Right kidney (tissue), 9 donors: ENCODE measurements at places on chromosomes 11 and 22.

DNA sequence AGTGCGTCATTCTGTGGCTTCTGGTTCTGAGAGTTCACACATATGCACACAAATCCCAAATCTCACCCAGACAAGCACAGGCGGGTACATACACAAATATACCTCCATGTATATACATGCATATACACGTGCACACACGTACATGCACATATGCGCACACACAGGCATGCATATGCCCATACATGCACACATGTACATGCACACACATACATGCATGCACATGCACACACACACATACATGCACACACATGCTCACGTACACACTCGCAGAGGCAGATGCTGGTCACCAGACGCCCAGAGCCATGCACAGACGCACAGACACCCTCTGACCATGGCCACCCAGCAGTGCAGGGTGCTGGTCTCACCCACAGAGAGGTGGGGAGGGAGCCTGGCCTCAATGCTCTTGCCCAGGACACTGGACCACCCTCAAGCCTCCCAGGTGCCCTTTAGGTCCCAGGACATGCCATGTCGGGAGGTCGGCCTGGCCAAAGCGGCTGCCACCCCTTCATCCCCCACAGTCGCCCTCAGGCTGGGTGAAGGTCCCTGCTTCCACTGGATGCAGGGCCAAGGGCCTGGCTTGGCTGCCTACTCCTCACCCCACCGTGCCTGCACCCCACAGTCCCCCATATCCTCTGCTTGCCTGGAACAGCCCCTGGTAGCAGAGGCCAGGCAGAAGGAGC lies 9.5 kb downstream of the DUSP8 start:
- no peak for DNase-seq

DNA sequence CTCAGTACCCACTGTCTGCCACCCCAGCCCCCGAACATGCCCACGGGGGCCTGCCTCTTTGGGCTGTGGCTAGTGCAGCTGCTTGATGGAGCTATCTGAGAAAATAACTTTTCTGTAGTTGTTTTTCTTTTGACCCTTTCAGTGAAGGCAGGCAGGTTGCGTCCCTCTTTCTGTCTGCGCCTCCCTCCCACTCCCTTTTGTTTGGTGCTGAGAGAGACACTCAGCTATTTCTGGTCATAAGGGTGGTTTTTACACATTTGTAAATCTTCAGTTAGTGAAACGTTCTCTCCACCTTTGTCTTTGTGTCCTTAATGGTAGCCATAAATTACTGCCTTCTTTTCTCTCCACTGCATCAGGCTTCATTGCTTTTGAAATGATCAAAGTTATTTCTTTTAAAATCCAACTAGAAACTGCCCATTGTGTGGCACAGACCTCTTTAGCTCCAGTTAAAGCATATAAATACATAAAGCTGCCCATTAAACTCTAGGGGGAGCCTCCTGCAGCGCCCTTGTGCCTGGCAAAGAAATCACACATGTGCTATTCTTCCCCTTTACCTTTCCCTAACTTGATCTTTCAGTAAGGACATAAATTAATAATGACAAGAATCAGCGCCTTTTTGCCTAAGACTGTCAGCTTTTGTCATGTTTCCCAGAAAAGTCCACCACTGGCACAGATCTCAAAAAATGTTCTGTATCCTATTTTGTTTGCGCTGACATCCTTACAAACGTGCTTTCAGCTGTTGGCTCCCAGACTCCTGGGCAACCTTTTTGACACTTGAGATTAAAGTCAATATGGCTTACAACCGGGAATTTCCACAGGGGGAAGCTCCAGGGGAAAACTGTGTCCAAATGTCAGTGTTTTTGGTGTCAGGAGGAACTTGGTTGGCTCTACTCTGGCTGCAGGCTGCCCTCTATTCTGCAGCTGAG lies 1.7 kb upstream of the SCUBE2 start:
- DNase-seq = no peak

- peak; percentile 68 for DNase-seq
These were observed 1.6 kb downstream of the SPON1 start for GRCh38 chr11:13963949-13964770.

DNA sequence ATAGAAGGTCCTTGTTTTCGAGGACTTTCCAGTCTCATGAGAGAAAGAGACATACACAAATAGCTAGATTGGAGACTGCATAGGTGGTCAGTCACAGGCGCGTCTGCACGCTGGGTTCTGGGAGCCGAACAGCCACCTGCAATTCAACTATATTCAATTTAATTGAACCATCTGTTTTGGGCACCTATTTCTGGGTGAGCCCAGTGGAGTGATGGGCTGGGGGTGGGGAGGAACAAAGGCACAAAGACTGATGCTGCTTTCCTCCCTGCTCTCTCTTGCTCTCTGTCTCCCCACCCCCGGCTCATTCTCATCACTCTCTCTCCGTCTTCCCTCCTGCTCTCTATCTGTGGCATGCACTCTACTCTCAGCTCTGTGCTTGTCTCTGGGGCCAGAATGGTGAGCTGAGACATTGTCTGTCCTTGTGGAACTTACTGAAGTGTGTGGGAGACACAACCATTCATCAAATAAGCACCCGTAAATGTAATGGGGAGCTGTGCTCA lies 48.1 kb upstream of the B3GAT1 start:
- DNase-seq = no peak

DNA sequence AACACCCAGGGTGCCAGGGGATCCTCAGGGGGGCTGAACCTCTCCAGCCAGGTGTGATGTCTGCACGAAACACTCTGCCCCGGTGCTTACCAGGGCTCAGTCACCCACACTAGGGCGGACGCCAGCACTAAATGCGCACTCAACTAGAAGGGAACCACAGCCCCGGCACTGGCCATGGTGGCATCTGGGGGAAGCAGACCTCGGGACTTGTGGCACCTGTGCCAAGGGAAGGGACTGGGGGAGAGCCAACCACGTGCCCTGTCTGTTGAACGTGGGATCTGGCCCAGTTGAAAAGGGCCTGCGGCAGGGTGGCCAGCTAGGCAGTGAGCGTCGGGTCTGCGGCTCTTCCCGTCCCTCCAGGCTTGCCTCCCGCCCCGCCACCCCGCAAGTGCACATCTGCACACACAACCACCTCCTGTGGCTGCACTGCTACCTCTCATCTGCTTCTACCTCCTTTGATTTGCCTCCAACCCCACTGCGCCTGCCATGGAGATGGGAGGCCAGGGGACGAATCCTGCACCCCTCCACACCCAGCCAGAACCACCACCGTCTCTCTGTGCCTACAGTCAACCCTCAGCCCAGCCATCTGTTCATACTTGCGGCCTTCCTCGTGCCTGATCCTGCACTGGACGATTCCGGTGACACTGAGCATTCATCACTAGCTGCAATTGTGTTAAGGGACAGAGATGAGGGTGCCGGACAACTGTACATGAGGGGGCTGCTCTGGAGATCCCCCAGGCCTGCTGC lies 15.0 kb upstream of the MOB2 start:
- DNase-seq = no peak

DNA sequence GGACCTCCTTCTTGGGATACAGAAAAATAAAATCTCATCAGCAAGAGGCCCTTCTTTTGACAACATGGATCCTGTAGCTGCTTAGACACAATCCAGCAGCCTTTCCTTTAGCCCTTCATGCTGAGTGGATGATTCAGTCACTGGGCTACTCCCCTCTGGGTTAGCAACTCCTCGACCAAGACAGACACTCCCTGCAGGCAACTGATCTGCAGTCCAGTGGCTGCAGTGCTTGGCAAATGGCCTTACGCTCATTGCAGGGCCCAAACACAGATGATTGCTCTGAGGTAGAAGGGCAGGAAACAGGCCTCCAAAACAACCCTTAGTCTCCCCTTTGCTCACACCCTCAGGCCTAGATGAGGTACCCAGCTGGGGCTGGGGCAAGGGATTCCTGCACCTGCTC lies 73.2 kb upstream of the OPCML start:
- DNase-seq = peak; percentile 10

GRCh38 chr11:109048098-109048497 lies 373.9 kb upstream of the C11orf87 start:
- no peak for DNase-seq

DNA sequence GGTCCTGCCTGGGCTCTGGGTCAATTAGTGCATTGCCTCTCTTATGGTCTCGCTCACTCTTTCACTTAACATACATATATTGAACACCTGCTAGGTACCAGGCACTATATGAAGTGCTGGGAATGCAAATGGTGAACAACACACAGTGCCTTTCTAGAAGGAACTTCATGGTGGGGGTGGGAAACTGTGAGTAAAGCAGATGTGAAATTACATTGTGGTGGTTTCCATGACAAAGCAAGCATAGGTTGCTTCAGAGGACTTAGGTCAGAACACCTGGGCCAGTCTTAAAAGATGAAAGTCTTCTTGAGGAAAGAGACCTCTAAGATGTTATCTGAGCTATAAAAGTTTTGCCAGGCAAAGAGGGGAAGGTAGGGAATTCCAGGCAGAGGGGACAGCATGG lies 231.3 kb downstream of the BUD13 start:
- no peak for DNase-seq

DNA sequence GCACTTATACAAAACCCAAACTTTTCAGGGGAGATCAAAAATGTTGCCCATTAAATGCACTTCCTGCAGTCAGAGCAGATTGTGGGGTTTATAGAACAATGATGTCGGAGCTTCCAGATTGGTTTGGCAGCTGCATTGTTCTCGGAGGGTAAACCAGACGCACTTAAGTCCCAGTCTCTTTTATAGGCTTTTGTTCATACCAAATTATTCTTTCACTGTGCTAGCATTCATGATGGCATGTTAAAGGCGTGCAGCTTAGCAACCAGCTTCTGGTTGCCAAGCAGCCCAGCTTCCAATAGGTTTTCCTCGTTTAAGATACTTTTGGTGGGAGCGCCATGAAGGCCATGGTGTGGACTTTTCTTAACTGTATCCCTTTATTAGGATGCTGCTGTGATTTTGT lies 40.9 kb downstream of the ZC3H12C start:
- no peak for DNase-seq

- DNase-seq = no peak
These were observed 122.7 kb downstream of the EFCAB6 start for GRCh38 chr22:43689356-43689755.
